ENCODE measurements at places on chromosomes 3 and 15.

DNA sequence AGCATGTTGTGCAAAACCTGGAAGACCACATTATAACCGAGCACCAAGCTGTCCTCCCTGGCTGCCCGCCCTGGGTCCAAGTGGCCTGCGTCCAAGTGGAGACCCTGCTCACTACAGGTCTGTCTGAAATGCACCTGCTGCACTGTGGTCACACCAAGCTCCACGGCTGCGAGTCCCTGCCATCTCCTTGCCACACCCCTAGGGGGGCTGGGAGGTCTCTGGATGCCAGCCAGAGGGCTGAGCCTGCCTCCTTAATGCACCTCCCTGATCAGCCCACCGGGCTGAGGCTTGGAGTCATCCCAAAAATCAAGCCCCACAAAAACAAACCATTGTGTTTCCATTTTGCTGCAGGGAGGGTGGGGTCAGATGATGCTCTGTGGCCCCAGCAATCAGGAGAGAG lies 187.1 kb downstream of the MEGF11 start:
- no peak for DNase-seq

DNA sequence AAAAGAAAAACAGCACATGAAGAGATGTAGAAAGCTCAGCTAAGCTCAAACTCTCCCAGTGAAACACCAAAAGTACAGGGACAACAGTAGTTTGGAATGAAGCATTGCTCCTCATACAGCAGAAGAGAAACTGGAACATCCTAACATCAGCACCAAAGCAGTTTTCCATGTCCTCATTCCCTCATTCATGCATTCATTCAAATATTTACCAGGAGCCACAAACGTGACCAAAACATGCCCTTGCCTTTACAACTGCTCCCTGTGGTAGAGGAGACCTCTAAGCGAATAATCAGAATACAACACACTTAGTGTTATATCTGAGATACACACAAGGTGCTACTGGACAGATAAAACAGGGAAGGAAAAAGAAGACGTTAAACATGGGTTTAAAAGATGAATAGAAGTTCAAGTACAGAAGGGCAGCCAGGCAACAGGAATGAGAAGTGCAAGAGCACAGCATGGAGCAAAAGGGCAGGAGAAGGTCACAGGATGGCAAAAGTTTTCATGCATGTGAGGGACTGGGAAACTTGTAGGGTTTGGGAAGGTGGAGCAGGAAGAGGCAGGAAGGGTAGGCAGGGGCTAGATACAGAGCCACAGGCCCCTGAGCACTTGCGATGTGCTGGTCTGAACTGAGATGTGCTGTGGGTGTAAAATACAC lies 58.5 kb upstream of the LMCD1 start:
- no peak for DNase-seq

GRCh38 chr3:133361435-133361834 lies 38.4 kb upstream of the BFSP2 start:
- DNase-seq = no peak

DNA sequence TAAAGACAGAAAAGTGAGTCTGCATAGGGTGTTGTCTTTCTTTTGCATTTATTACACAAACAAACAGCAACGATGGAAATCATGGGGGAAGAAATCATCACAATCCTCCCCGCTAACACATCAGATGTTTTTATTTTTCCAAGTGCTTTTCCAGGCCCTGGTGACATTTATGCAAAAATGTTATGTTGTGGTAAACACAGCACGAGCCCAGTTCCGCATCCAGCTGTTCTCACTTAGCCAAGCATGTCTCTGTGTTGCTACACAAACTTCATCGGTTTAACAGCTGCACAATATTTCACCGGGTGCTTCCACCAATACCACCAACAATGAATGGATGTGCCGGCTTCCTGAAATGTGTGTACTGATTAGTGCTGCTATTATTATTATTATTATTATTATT lies 53.7 kb upstream of the ABHD17C start:
- no peak for DNase-seq

- peak; percentile 26 for DNase-seq
Observed at GRCh38 chr3:67712259-67712658, 57.8 kb upstream of the SUCLG2 start.

- DNase-seq = no peak
Observed at GRCh38 chr15:33724321-33725036, 243.8 kb upstream of the CHRM5 start.

DNA sequence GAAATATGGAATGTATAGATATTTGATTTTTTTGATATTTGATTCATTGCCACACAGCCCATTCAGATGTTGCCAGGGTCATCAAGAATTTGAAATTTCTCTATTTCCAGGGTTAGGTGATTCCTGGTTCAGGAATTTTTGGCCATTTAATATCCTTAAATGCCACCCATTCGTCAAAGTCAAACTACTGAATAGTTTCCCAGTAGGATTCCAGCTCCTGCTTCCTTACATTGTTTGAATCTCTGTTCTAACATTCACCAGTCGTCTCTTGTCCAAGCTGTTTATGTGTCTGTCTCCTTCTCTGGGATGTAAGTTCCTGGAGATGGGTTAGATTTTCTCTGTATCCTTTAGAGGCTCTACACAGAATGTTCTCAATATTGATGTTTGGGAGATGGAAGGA lies 124.9 kb upstream of the TLE3 start:
- DNase-seq = no peak

- peak; percentile 3 for DNase-seq
Observed at GRCh38 chr15:68114356-68114755, 60.2 kb downstream of the PIAS1 start.

- DNase-seq = no peak
Observed at GRCh38 chr15:81337241-81337640, 13.3 kb upstream of the STARD5 start.

DNA sequence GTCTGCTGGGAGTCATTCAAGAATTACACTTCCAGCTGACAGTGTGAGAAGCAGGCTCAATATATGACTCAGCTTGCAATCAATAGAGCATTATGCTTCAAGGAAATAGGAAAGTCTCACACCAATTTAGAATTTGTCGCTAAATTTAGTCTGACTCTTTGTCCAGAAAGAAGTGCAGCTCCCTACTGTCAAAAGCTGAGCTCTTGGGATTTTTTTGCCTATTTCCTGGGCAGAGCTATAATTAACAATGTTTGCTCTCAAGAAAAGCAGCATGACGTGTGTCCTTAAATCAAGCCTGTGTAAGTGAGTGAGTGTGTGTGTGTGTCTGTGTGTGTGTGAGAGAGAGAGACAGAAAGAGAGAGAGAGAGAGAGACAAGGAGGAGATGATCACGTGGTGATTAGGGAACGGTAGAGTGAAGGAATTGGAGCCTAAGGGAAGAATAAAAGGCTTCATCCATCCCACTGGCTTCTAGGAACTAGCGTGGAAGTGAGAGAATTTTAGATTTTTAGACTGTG lies 16.4 kb upstream of the SLC35G2 start:
- no peak for DNase-seq

DNA sequence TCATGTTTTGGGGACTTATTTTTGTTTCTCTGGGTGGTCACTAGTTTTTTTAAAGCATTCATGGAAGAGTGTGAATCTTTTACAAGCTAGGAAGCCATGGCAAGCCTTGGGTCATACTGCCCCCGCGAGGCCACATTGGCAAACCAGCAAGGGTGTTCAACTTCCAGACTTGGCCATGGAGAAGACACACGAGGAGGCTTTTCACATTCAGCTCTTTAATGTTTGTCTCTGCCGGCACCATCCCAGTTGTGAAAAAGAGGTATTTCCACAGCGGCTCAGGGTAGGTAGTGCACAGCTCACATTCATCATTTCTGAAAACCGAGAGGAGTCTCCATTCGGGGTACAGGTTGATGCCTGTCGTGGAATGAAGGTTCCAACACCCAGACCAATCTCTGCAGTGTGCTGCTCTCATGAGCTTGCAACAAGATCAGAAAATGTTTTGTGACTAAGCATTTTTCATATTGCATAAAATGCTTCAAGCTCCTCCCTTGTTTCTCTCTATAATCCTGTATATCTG lies 7.7 kb downstream of the CCR5 start:
- peak; percentile 57 for DNase-seq

DNA sequence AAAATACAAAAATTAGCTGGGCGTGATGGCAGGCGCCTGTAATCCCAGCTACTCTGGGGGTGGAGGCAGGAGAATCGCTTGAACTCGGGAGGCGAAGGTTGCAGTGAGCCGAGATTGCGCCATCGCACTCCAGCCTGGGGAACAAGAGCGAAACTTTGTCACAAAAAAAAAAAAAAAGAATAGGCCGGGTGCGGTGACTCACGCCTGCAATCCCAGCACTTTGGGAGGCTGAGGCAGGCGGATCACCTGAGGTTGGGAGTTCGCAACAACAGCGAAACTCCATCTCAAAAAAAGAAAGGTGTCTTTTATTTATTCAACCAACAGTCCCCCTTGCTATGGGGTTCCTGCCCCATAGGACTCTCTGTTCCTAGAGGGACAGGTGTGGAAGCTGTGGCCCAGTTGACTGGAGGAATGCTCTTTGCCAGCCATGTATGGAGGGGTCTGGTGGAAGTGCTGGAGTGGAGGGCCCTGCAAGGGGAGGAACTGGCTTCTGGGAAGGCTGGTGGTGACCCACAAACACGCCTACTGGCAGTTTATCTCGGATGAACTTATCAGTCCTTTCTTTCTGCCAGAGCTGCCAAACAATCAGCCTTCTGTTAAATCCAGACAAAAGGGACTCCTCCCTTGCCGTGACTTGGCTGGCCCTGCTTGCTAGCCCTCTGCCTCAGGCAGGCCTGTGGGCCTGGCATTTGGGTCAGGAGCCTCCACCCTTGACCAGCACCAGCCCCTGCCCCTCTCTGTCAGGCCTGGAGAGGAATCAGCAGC lies 4.6 kb upstream of the DAG1 start:
- DNase-seq = peak; percentile 76

GRCh38 chr3:73559749-73560148 lies 65.0 kb downstream of the PDZRN3 start:
- DNase-seq = no peak
